ENCODE measurements at places on chromosomes 2 and 18.

GRCh38 chr2:149451417-149452165 lies 121.2 kb downstream of the LYPD6 start:
- H3K4me1 ChIP-seq, result peaks cover 21% of the 10 kb centered on the region
- no peak for DNase-seq
- no peaks in the 10 kb centered on the region for H3K27me3 ChIP-seq
- H3K4me3 ChIP-seq, result no peak overlapping the region
- H3K36me3 ChIP-seq, result peaks cover 20% of the 10 kb centered on the region

DNA sequence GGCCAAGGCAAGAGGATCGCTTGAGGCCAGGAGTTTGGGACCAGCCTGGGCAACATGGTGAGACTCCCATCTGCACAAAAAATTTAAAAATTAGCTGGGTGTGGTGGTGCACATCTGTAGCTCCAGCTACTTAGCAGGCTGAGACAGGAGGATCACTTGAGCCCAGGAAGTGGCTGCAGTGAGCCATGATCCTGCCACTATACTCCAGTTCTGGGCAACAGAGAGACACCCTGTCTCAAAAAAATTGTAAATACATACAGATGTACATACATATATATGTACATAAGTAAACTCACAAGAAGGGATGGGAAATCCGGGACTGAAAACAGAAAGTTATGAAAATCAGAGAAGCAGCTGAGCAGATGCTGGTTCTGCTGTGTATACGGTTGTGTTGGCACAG lies 29.6 kb upstream of the TAF4B start:
- no peak for DNase-seq
- H3K4me3 ChIP-seq, result no peak overlapping the region
- no peaks in the 10 kb centered on the region for H3K4me1 ChIP-seq
- no peak overlapping the region for H3K27ac ChIP-seq
- no peaks in the 10 kb centered on the region for H3K27me3 ChIP-seq

DNA sequence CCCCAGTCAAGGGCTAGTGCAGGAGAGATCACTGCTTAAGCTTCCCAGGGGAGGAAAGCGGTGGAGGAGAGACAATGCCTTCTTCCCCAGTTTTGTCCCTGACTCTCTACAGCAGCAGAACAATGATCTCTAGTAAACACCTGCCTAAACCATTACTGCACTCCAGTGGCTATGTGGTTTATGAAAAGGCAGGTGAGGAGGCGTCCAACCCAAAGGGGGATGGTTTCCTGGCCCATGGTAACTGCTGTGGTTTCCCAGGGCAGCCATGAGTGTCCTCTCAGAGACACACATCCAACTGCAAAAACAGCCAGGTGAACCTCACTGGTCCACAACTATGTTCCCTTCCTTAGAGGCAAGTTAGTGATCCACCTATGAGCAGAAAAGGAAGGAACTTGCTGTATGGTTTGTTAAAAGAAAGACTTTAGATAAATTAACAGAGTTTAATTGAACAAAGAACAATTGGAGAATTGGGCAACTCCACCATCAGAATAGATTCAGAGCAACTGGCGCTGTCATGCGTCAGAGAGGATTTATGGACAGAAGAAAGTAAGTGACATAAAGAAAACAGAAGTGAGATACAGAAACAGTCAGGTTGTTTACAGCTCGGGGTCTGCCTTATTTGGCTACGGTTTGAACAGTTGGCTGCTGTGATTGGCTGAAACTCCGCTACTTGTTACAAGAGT lies 4.8 kb upstream of the TTC39C start:
- no peaks in the 10 kb centered on the region for H3K36me3 ChIP-seq
- H3K4me3 ChIP-seq, result no peak overlapping the region
- H3K27ac ChIP-seq, result no peak overlapping the region
- DNase-seq, result no peak
- H3K27me3 ChIP-seq, result peaks cover 33% of the 10 kb centered on the region

DNA sequence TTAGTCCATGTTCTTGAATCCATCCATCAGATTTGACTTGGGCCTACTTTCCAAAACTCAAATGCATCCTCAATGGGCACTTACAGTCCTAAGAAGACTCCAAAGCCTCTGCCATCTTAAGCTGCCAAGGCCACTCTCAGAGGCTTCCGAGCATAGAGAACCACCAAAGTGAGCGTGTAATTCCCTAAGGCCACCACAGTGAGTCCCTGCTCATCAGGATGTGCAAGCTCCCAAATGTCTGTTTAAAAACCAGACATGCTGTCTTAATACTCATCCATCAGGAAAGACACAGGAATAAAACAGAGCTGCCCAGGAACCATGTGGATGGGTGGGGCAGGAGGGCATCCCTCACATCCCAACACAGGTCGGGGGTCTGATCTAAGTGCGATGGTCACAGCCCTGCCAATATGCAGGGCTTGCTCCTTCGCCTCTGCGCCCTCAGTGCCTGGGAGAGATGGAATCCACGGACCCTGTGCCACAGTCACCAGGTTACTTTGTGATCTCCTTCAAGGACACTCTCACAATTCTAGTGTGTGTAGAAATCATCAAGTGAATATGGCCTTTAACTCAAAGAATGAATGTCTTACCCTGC lies 80.4 kb downstream of the POLR1A start:
- no peaks in the 10 kb centered on the region for H3K27me3 ChIP-seq
- H3K4me3 ChIP-seq, result no peak overlapping the region
- DNase-seq, result no peak
- H3K36me3 ChIP-seq, result peaks cover 47% of the 10 kb centered on the region

- H3K4me1 ChIP-seq, result peaks cover 9% of the 10 kb centered on the region
- no peaks in the 10 kb centered on the region for H3K36me3 ChIP-seq
- no peak overlapping the region for H3K27ac ChIP-seq
- no peak for DNase-seq
- no peak overlapping the region for H3K4me3 ChIP-seq
- peaks cover 85% of the 10 kb centered on the region for H3K27me3 ChIP-seq
These were observed 8.6 kb downstream of the ALPG start for GRCh38 chr2:232415138-232415690.

DNA sequence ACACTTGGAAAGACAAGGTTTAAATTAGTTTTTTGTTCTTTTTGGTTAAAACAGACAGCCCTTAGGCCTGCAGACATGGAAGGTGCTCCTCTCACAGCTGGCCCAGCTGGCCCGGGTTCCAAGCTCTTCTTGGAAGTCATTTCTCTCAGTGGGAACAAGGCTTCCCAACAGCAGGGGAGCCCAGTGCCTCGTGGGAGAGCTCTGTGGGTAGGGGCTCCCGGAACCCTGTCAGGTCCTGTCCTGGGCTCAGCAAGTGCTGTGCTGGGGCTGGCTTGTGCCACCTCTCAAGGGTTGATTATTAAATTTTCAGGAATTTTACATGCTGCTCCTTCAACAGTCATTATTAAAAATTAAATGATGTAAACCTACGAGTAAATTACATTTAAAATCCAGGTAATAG lies 189.6 kb downstream of the GALNT1 start:
- H3K4me1 ChIP-seq, result no peaks in the 10 kb centered on the region
- H3K27me3 ChIP-seq, result peaks cover 8% of the 10 kb centered on the region
- H3K4me3 ChIP-seq, result no peak overlapping the region
- H3K27ac ChIP-seq, result no peak overlapping the region
- DNase-seq, result no peak

DNA sequence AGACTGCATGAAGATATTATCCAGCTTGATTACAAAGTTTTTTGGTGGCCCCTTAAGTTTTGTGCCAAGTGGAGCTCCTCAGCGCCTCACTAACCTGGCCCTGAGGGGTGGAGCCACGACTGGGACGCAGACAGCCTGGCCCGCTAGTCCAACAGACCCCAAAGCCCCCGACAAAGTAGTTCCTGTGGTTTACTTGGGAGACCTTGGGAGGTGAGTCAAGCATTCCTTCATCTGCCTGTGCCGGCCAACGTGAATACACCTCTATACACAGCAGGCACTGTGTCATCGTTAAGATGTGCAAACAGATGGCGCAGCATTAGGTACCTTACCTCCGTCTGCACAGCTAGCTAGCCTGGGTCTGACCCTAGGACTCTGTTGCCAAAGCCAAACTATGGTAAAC lies 55.0 kb upstream of the LAMA1 start:
- no peak overlapping the region for H3K4me3 ChIP-seq
- no peak for DNase-seq
- H3K27ac ChIP-seq, result no peak overlapping the region

- no peak overlapping the region for H3K4me3 ChIP-seq
- no peaks in the 10 kb centered on the region for H3K27me3 ChIP-seq
- no peaks in the 10 kb centered on the region for H3K4me1 ChIP-seq
- no peak overlapping the region for H3K27ac ChIP-seq
- DNase-seq, result no peak
These were observed 44.5 kb upstream of the CXCR4 start for GRCh38 chr2:136162438-136162837.

GRCh38 chr2:197332641-197333040 lies 22.1 kb upstream of the ANKRD44 start:
- H3K4me1 ChIP-seq, result no peaks in the 10 kb centered on the region
- H3K27ac ChIP-seq, result no peak overlapping the region
- no peak for DNase-seq
- H3K4me3 ChIP-seq, result no peak overlapping the region
- H3K36me3 ChIP-seq, result no peaks in the 10 kb centered on the region

- H3K4me1 ChIP-seq, result no peaks in the 10 kb centered on the region
- no peak overlapping the region for H3K27ac ChIP-seq
- no peak overlapping the region for H3K4me3 ChIP-seq
- H3K36me3 ChIP-seq, result no peaks in the 10 kb centered on the region
- H3K27me3 ChIP-seq, result peaks cover 7% of the 10 kb centered on the region
These were observed 72.2 kb upstream of the SLC4A10 start for GRCh38 chr2:161552015-161552414.

- no peak overlapping the region for H3K4me3 ChIP-seq
- H3K4me1 ChIP-seq, result peaks cover 6% of the 10 kb centered on the region
- no peaks in the 10 kb centered on the region for H3K27me3 ChIP-seq
- DNase-seq, result no peak
- H3K27ac ChIP-seq, result no peak overlapping the region
These were observed 19.5 kb downstream of the RBKS start for GRCh38 chr2:27870724-27871123.

- no peaks in the 10 kb centered on the region for H3K27me3 ChIP-seq
- H3K4me1 ChIP-seq, result peaks cover 3% of the 10 kb centered on the region
- no peak overlapping the region for H3K4me3 ChIP-seq
These were observed 44.0 kb downstream of the MYL12B start for GRCh38 chr18:3305933-3306332.

- H3K27me3 ChIP-seq, result peaks cover 15% of the 10 kb centered on the region
- H3K36me3 ChIP-seq, result no peaks in the 10 kb centered on the region
- H3K4me1 ChIP-seq, result peaks cover 5% of the 10 kb centered on the region
- DNase-seq, result no peak
These were observed 4.8 kb upstream of the EFHD1 start for GRCh38 chr2:232628466-232629128.

DNA sequence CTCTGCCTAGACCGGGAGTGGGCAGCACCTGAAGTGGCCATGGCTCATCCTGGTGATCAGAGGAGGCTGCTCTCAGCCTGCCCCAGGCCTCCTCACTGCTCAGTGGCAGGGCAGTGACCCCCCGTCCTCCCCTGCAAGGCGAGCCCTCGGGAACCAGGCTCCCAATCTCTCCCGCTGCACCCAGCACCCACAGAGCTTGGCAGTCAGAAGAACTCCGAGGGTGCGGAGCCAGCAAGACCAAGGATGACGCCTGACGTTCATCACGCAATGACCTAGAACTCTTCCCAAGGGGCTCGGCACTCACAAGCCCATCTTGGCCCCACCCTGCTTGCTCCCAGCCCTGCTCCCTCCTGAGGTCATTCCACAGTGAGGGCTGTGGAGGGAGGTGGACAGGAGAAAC lies 189.8 kb upstream of the SALL3 start:
- no peak overlapping the region for H3K27ac ChIP-seq
- peaks cover 25% of the 10 kb centered on the region for H3K27me3 ChIP-seq
- no peak overlapping the region for H3K4me3 ChIP-seq

DNA sequence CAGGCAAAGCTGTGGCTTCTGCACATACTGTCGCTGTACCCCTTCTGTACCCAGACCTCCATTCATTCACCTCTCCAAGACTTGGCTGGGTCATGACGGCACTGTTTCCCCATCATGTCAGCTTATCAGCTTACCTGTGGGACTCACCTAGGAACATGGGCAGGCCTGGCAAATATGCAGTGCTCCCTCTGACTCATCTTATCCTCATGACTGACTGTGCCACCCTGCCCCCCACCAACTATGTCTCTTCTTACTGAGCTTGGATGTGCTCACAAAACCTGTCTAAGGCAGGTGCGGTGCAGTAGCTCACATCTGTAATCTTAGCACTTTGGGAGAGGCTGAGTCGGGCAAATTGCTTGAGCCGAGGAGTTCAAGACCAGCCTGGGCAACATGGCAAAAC lies 152.4 kb downstream of the MGAT5 start:
- peaks cover 3% of the 10 kb centered on the region for H3K4me1 ChIP-seq
- no peak for DNase-seq
- no peaks in the 10 kb centered on the region for H3K27me3 ChIP-seq
- no peak overlapping the region for H3K4me3 ChIP-seq
- no peak overlapping the region for H3K27ac ChIP-seq
- H3K36me3 ChIP-seq, result peaks cover 5% of the 10 kb centered on the region

DNA sequence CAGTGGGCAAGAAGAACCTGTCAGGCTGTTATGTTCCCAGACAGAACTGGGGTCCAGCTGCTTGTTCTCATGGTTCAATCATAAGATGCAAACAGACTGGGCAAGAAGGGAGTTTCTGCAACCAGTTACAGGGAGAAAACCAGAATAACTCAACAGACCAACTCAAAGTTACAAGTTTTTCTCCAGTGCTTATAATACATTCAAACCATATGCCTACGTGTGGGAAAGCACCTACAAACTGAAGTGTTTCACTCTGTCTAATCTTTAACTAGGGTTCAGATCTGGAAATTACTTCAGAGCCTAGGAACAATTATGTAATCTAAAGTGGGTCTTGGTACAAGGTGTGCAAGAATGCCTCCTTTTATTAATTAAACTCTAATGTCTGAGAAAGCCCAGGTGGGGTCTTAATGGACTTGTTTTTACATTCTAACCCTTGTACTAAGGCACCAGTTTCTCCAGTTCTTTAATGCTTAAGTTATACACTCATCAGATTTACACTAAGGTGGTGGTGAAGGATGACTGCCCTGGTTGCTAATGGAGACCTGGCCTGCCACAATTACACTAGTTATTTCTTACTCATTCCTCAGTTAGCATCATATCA lies 951.9 kb downstream of the TSN start:
- H3K4me3 ChIP-seq, result no peak overlapping the region
- H3K27me3 ChIP-seq, result no peaks in the 10 kb centered on the region
- no peak overlapping the region for H3K27ac ChIP-seq
- H3K36me3 ChIP-seq, result no peaks in the 10 kb centered on the region
- H3K4me1 ChIP-seq, result no peaks in the 10 kb centered on the region

- no peaks in the 10 kb centered on the region for H3K4me1 ChIP-seq
- no peak overlapping the region for H3K4me3 ChIP-seq
- H3K27me3 ChIP-seq, result no peaks in the 10 kb centered on the region
- H3K27ac ChIP-seq, result no peak overlapping the region
These were observed 84.2 kb downstream of the DOK6 start for GRCh38 chr18:69484699-69485396.

GRCh38 chr2:240320204-240320993 lies 115.1 kb upstream of the GPC1 start:
- H3K27ac ChIP-seq, result no peak overlapping the region
- peak; percentile 36 for DNase-seq
- peaks cover 33% of the 10 kb centered on the region for H3K27me3 ChIP-seq
- no peak overlapping the region for H3K4me3 ChIP-seq
- peaks cover 4% of the 10 kb centered on the region for H3K4me1 ChIP-seq

Measured in mesothelial cell of epicardium (in vitro differentiated cells).